Cardiac muscle cell (in vitro differentiated cells and primary cell): ENCODE measurements at places on chromosomes 16 and 17.

DNA sequence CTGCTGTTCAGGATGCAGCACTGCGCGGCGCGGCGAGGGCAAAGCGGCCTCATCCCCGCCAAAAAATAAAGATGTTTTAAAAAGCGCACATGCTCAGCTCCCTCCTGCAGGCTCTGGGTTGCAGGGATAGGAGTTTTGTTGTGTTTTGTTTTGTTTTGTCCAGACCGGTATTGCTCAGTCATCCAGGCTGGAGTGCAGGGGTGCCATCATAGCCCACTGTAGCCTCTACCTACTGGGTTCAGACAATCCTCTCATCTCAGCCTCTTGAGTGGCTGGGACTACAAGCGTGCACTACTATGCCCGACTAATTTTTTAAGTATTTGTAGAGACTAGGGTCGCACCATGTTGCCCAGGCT, 636 bp downstream of the WWOX start:
- DNase-seq, result no peak

DNA sequence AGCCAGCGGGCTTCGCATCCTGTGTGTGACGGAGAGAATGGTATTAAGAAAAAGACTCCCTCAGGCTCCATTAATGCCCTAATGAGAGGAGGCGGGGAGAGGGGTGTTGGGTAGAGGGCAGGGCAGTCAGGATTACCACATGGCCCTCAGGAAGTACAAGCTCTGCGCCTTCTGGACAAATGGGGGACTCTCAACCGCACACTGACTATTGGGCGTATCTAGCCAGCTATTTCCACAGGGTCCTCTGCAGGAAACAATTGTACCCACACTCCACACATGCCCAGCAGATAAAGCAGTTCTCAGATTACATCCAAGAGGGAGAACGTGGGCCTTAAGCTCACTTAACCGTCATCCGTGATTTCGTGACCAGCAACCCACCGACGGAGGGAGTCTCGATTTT, 14.7 kb downstream of the NXN start:
- DNase-seq, result peak; percentile 59

DNA sequence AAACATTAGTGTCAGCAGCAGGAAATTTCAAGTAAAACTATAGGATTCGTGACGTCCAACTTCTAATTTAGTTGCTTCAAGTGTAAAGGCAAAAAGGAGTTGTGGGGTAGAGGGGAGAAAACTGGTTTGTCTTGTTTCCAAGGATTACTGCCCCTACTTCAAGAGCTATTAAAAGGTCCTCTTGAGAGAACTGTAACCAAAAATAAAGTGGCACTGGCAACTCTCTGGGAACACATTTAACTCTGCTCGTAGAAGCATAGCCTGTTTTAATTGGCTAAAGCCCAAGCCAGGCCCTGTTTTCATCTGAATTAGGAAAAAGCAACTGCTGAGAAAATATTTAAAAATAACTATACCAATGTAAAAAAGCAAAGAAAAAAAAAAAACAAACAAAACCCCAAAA, 51.8 kb upstream of the AKAP1 start:
- DNase-seq, result peak; percentile 65

DNA sequence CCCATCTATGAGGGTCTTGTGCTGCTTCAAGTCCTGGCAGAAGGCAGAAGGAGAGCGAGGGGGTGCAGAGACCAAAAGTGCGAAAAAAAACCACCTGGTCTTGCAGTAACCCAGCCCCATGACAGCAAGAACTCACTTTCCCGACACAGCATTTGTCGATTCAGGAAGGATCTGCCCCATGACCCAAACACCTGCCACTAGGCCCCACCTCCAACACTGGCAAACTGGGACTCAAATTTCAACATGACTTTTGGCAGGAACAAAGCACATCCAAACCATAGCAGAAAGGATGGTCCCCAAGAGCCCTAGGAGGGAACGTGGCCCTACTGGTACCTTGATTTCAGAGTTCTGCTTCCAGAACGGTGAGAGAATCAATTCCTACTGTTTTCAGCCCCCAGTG, 34.7 kb upstream of the KLHDC4 start:
- DNase-seq, result no peak

DNA sequence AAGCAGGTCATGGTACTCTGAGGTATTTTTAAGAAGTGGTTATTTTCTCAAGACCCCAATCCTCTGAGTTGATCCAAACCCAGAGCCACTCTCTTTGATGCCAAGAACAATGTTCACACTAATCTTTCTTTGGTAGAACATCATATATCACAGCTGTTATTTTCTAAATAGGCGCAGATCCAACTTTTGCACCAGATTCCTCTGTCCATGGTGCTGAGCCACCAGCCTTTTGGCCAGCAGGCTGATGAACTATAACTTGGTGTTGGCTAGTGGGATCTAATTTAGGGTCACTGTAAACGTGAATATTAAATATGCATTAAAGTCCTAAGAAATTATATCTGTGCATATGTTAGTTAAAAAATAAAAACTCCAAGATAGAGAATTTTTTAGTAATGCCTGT, 7.0 kb upstream of the ZKSCAN2 start:
- DNase-seq, result peak; percentile 49

DNA sequence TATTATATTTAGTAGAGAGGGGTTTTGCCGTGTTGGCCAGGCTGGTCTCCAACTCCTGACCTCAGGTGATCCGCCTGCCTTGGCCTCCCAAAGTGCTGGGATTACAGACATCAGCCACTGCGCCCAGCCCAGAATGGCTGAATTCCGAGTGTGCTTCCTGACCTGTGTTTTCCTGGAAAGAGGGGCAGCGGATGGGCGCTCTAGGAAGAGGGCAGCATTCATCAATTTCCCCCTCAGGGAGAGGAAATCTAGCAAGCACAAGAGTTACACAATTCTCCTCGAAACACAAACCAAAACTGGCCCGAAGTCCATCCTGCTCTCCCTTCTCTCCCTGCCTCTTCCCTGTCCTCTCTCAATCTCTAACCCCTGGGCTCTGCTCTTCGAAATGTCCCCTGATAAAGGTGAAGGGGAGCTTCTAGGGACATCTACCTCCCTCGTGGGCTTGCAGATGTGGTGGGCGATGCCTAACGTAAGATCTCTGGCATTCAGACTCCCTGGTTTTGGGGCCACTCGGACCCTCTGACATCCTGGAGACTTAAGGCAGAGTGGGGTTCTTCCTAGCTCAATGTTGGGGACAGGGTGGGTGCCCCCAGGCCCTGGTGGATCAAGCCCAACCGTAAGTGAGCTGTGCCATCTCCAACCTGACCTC, 1.0 kb downstream of the IL27 start:
- no peak for DNase-seq

DNA sequence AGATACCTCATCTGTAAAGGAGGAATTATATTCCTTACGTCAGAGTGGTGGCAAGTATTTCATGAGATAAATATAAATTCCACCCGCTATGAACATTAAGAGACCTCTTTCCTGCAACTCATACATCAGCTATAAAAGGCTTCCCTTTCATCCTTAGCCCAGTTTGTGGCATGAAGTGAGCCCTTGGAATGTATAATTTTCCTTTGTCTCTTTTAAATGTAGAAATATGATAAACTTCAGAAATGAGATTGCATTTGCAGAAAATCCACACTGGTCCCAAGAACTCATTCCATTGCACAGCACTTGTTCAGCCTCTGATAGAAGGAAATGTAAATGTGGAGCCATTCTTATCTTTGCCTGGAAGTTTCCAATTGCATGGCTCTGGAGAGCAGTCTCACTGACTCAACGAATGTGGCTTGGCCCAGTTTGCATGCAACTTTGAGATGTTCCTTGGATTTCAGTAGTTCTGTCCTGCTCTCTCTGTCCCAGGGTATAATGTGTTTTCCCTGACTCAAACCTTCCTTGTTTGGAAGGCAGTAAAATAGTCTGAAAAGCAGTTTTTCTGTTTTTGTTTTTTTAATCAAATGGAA, 746.4 kb downstream of the CDH11 start:
- no peak for DNase-seq

GRCh38 chr16:57611181-57611580, 17.2 kb upstream of the ADGRG1 start:
- DNase-seq, result peak; percentile 31

- DNase-seq, result peak; percentile 32
Observed at GRCh38 chr16:20866145-20866772, 33.9 kb downstream of the DCUN1D3 start.

DNA sequence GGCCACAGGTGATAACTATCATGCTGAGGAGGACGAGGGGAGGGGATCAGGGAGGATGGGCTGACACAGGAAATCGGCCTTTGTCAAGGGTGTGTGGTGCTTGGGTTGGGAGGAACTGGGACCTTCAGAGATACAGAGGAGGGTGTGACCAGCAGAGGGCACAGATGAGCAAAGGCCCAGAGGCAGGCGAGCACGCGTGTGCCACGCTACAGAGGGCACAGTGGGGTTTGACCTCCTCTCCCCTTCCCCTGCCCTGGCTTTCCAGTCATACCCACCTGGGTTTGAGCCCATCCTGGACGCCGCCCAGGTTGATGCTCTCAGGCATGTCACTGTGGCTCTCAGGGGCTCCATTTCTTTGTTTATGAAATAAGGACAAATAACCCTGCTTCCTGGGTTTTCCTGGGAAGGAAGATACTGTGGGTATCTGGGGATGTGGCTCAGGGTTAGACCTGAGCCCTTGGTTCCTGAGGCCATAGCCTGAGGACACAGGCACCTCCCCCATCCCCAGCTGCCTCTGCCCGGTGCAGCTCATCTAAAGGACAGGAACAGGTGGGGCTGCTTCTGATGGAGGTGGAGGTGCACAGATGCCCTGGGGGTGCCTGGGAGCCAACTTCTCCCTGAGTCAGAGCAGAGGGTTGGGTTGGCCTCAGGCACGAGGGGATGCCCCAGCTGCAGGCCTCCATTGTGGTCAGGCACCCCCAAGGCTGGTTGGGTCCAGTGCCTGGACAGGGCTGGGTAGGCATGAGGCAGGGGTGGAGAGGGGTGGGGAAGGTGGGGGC, 51.8 kb downstream of the BEAN1 start:
- DNase-seq, result peak; percentile 51

GRCh38 chr17:42118545-42118944, 2.6 kb downstream of the KAT2A start:
- DNase-seq, result no peak

DNA sequence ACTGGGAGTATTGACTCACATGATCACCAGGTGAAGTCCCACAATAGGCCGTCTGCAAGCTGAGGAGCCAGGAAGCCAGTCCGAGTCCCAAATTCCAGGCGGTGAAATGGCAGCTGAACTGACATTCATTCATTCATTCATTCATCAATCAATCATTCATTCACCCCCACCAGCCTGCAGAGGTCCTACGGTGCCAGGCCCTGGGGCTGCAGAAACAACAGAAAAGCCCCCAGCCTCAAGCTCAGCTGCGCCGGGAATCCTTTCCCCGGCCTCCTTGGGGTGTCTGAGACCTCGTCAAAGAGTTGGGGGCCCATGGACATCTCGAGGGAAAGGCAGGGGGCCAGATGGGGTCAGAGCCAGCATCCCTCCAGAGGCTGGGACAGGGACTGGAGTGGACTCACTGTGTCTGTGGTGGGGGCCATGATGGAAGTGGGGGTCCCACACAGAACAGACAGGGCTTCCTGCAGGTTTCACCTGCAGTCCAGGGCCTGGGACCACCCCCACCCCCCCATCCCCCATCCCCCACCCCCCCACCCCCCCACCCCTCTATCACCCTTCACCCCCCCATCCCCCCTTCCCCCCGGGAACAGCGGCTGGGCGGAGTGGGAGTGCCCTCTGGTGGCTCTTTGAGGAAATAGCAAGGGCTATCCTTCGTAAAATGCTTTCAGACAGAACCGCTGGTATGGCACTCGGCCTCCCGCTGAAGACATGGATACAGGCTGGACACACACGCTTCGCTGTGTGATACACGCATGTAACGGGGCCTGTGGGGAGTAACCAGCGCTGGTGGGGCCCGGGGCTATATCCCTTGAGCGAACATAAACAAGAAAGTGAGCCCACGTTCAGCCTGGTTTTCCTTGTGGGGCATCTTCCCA, 8.5 kb upstream of the ZC3H18 start:
- peak; percentile 65 for DNase-seq

- no peak for DNase-seq
Observed at GRCh38 chr17:83012200-83012785, 67.1 kb upstream of the METRNL start.

DNA sequence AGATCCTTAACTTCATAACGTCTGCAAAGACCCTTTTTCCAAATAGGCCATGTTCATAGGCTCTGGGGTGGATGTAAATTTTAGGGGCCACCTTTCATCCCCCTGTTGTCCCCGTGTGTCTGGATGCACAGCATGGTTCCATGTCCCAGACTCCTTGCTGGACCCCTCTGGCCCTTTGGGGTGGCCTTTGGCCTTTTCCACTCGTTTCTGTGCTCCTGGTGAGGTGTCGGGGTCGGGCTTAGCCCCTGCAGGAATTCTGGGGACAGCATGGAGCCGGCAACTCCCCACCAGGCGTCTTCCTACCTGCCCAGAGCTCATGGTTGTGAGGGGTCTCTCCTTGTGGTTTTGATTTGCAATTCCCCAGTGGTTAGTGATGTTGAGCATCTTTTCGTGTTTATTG, 183.5 kb downstream of the SEC14L1 start:
- no peak for DNase-seq

GRCh38 chr16:10388988-10389387, 3.1 kb downstream of the ATF7IP2 start:
- no peak for DNase-seq

DNA sequence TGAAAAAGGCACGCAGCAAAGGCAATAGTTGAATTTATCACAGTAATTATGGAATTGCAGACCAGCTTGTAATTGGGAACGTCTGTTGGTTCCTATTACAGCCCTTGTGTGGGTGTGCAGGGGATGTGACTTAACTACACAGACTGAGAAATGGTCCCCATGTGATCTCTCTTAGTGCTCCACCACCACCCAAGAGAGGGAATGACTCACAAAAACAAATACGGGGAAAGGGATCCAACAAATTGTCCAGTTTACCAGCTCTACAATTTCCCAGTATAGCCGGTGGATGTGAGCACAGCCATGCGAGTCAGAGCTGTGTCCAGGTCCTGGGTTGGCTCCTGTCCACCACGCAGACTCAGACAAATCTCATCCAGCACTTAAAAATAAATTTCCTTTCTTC, 337.9 kb downstream of the GRIN2A start:
- DNase-seq, result no peak

DNA sequence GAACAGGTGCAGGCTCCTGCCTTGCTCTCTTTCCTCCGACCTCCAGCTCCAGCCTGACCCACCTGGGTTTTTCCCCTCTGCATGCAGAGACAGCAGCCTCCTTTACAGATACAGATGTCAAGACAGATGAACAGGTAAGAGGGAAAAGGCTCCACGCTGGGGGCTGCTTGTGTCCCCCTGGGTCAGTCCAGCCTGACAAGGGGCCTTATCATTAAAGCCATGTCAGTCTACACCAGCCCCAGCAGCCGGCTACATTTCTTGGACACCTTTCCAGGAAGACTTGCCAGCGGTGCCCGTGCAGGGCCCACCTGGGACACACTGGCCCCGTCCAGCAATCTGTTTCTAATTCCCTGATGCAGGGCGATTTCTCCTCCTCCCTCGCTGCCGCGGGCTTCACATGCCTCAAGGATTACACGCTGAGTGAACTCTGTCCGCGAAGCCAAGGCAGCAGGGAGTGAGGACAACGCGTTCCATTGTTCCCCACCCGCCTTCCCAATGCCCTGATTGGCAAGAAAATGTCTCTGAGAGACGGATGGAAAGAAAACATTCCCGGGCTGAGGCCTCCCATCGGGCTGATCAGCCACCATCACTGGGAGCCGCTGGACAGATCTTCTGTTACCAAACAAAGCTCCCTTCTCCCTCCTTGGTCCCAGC, 184.7 kb downstream of the C16orf95 start:
- peak; percentile 75 for DNase-seq

GRCh38 chr16:68064791-68065365, 20.3 kb upstream of the NFATC3 start:
- DNase-seq, result peak; percentile 88
